ENCODE measurements at places on chromosomes 1 and 21. TPM values are rescaled to one million over a fixed set of nuclear protein-coding genes. Genes with fewer than 3 reads are reported as not detected.

BRINP3 gene
- not detected for total RNA-seq

DNA sequence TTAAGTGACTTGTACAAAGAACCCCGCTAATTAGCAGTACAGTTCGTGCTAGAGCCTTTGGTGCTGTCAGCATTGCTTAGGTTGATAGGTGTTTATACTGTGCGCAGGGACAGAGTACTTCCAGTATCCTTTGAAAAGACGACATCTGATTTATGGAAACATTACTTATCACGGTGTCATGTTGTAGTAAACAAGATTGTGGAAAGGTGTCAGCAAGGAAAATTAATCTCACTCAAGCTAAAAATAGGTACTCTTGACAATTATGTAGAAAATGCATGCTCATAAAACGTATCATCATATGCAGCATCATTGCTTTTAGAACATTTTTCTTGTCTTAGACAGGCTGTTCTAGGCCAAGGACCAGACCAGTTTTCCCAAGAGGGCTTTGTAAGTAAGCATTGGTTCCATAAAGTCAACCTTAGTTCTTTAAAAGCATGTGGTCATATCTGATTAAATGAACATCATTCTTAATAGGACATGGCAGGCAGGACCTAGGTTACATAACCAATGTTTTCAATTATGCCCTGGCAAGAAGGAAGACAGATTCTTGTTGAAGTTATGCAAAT is 33.0 kb downstream of the SH3BGR start:
- ATAC-seq: no peak

DNA sequence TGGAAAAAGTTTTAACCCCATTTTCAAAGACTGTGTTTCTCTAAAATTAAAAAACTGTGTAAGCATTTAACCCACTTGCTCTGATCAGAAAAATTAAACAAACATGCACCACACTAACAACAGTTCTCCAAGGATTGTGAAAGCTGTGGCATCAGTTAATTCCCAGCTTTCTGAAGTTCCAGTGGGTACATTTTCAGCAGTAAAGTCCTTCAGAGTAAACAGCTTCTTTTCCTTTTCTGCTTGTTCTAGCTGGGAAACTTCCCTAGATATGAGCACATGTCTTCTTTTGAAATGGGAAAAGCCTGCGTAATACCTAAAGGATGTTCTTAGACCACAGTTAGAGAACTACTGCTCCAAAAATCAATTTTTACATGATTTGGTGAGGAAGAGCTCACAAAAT is 11.1 kb downstream of the PRRX1 start:
- no peak for ATAC-seq

GRCh38 chr1:39385067-39385988 is 106.1 kb upstream of the BMP8A start:
- no peak for ATAC-seq

GRCh38 chr1:78370779-78371482 is 119.8 kb upstream of the PTGFR start:
- no peak for ATAC-seq

Data from activated T-helper 17 cell treated with anti-CD3 and anti-CD28 coated beads, Interleukin-2, amount 50 U/mL, for 72 hours (primary cell).